ENCODE measurements at places on chromosomes 4 and X. TPM values are rescaled to one million over a fixed set of nuclear protein-coding genes. Genes with fewer than 3 reads are reported as not detected.

The CLIC2 gene
- 3.7 TPM for polyA plus RNA-seq

The NWD2 gene
- 0.08 TPM for polyA plus RNA-seq

The GAGE12F gene
- polyA plus RNA-seq = not detected

The SHISA3 gene
- polyA plus RNA-seq = 5.4 TPM

The TCEAL7 gene
- polyA plus RNA-seq = 389 TPM

Data from muscle of leg (tissue), 16 donors.